SHP77 (cell line): ENCODE measurements at places on chromosomes 3 and 15.

DNA sequence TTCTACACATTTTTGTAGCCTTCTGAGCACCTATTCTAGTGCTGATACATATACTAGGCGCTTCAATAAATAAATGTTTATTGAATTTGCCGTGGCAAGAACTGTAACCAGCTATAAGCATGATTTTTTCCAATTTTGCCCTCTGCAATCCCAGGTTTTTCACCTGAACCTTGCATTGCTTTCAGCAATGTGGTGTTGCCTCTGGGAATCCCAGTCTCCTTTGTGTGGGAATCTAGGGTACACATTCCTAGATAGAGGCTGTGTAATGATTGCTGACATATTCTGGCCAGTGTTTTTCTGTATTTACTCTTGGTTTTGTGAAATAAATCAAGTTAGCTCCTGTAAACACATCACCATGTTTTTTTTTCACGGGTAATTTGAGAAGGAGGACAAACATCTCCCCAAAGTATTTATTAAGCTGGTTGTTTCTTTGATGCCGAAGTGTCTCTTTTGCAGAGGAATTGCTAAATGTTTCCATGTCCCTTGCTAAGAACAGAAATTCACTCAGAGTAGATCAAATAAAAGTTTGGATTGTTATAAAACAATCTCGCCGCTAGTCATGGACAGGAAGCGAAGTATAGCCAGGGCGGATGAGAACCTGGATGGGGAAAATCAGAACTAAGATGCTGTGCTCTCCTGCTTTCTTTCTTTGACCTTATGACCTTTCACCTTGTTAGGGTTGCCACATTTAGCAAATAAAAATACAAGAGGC lies 1.2 kb downstream of the CFAP91 start:
- no peak for DNase-seq

DNA sequence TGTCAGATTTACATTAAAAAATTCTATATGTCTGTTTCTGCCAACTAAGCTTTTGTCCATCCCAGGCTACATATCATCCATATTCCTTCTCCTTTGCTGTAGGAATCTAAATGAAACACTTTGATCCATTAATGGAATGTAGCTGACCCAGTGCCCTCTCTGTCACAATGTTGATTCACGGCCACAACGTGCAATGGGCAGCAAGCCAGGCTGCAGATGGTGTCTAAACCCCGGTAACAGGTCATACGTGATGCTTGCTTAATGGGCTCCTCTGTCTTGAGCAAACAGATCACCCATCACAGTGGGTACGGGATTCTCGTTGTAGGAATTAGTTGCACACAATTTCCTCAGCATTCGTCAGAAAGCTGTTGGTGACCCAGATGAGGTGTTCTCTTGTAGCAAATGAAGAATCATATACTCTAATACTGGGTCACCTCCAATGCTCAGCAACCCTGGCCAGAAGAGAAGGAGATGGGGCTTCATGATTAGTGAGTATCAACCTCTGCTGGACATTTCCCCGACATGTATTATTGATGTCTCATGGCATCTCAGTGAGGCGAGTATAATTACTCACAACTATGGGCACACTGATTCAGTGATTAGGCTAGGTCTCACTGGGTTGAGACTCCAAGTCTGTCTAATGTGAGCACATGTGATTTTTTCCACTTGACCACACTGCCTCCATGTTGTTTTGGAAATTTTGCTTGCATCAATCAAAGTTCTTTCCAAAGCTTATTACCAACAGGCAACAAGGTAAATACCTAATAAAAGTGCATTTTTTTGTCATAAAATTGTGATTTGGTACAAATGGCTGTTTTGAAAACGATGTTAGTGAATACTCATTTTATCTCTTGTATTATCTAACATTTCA lies 12.9 kb upstream of the DCBLD2 start:
- DNase-seq, result peak; percentile 78

DNA sequence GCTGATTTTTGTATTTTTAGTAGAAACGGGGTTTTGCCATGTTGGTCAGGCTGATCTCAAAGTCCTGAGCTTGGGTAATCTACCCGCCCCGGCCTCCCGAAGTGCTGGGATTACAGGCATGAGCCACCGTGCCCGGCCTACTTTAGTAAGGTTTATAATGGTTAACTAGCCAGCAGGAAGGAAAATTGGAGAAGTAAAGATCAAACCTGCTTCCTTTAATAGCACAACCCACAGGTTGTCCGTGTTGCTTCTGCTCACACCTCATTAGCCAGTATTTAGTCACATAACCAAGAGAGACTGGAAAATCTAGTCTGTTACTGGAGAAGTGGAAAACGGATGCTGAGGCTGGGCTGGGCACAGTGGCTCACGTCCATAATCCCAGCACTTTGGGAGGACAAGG lies 51.9 kb upstream of the TBL1XR1 start:
- no peak for DNase-seq

- DNase-seq, result no peak
Observed at GRCh38 chr15:88707771-88708654, 69.2 kb downstream of the ISG20 start.

GRCh38 chr3:127669541-127670228 lies 3.1 kb upstream of the ABTB1 start:
- no peak for DNase-seq

DNA sequence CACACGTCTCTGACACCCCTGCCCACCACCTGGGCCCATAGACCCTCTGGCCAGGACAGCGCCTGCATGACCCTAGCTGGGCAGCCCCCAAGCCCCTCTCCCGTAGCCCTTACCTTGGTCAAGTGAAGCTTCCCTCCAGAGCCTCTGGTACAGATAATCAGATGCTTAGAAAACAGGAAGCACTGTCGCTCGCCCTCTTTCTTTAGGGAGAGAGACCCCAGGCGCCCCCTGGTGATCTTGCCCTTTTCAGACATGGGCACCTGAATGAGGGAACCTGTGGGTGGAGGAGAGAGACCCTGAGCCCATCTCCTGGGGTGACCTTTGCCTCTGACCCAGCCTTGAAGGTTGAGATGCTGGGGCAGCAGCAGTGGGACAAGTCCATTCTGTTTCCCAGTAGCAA lies 65.4 kb downstream of the RASGRF1 start:
- DNase-seq, result no peak

GRCh38 chr3:188605905-188606304 lies 451.9 kb downstream of the LPP start:
- DNase-seq, result no peak

- DNase-seq, result no peak
Observed at GRCh38 chr3:10722911-10723310, 93.1 kb upstream of the SLC6A11 start.

GRCh38 chr3:51954105-51954504 lies 1.1 kb upstream of the GPR62 start:
- no peak for DNase-seq

GRCh38 chr3:175398676-175399075 lies 539.5 kb downstream of the NAALADL2 start:
- DNase-seq, result no peak

DNA sequence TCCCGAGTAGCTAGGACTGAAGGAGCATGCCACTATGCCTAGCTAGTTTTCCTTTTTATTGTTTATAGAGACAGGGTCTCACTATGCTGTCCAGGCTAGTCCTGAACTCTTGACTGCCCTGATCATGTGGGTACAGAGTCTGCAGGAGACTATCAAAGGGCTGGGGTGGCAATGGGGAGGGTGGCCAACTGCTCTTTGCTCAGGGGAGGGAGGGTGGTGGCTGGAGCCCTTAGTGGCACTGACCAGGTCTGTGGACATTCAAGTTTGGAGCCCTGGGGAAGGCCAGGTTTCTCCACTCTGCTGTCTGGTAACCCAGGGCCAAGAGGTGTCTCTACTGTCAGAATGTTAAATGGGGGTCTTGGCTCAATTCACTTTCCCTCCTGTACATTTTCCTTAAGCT lies 122.0 kb downstream of the SEC22A start:
- DNase-seq, result no peak

DNA sequence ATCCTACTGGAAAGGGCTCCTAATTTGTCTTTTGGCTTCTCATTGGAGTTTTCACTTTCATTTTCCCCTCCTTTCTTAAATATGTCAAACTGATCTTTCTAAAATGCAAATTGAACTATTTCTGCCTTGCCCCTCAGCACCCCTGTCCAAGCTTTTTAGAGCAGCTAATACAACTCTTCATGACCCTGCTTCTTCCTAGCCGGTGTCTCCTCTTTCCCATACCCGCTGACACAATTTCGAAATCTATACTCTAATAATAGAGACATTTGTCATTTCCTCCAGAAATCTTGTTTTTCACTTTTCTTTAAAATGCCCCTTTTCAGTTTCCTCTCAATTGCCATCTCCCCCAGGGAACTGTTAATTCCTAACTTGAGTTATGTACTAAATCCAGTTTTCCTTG lies 2.9 kb upstream of the EPHA3 start:
- DNase-seq, result no peak

- DNase-seq, result no peak
Observed at GRCh38 chr15:85542895-85543331, 162.5 kb downstream of the AKAP13 start.

GRCh38 chr3:151445273-151446001 lies 15.4 kb downstream of the IGSF10 start:
- DNase-seq, result no peak

GRCh38 chr15:84009616-84010015 lies 226.0 kb upstream of the GOLGA6L4 start:
- DNase-seq, result no peak

DNA sequence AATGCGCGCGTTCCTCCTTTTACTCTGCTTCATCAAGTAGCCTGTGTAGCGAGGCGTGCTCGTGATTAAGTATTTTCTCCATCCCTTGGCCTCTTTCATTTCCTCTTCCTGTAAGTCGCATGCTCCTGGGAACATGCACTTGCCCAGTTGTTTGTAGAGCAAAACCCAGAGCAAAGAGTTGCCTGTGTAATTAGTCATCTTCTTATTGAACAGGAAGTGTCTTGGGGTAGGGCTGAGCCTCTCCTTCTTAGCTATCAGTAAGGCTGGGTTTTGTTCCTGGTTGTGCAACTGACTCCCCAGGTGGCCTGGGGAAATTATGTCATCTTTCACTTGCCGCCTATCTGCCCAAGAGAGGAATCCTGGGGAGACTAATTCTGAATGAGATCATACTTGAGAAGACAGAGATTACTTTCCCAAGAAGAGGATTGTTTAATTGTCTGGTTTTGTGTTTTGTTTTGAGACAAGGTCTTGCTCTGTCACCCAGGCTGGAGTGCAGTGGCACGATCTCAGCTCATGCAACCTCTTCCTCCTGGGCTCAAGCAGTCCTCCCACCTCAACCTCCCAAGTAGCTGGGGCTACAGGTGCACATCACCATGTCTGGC lies 14.9 kb downstream of the LIPH start:
- no peak for DNase-seq

DNA sequence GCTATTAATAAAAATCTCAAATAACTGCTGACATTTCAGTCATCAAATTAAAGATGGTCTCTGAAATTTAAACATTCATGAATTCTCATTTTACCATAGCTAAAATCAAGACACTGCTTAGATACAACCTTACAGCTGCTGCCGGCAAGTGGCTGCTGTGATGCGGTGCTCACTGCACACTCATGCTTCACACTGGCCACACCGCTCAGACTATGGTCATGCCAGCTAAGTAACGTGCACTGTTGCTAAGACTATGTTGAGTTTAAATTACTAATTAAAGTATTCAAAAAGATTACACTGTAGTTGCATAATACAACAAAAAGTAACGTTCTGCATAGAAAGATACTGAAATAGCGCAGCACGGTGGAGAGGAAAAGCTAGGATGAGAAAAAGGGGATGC lies 12.1 kb downstream of the ATP13A3 start:
- DNase-seq, result no peak

- no peak for DNase-seq
Observed at GRCh38 chr3:16441371-16441875, 72.1 kb downstream of the RFTN1 start.

DNA sequence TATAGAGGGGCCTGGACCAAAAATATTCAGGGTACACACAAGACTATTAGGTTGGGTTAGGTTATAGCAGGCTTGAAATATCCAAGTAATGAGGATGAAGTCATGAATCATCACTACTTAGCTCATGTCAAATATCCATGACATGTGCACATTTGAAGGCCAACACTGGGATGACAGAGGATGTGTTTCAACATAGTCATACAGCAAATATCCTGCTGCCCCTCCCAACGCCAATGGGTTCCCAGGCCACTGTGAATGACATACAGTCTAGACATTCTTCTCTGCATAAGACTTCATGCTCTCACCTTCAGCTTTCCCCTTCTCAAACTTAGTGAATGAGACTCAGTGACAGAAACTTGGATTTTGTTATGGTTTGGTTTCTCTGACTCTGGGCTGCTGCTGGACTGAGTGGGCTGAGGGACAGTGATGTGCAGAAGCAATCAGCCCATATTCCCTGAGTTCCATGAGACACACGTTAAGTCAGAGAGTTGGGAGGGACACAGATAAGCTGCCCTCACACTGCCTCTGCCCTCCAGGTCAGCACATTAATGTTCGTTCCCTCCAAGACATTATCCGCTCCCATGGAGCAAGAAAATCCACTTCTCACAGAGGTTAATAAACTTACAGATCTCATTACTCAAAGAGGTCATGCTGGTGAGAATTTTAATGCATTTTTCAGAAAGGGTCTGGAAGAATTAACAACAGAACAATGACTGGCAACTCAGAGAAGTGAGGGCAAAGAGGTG lies 15.4 kb downstream of the HOMER2 start:
- DNase-seq, result no peak

DNA sequence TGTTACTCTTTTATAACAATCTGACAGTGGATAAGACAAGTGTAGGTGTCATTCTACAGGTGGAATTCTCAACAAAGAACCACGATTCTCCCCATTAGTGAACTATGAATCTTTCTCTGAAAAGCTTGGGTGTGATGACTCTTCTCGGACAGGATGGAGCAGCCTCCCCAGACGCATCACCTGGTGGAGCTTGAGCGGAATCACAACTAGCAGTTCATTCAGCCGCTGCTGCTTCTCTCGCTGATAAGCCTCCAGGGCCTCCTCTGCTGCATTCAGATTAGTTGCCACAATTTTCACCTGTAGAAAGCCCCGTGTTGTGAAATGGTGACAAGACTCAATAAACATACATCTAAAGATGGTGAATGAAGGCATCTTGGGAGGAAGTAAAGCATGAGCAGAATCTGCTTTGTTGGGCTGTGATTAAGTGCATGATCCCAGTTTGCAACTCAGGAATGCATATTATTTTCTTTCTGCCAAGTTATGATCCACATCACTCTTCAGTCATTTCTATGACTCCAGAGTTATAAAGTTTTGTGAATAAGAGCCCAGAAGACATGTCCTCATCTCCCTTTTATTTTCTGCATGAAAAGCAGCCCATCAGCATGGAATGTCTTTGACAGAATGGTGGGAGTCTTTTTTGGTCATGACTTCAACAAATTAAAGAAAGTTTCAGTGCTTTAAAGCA lies 93.6 kb downstream of the BOC start:
- no peak for DNase-seq

DNA sequence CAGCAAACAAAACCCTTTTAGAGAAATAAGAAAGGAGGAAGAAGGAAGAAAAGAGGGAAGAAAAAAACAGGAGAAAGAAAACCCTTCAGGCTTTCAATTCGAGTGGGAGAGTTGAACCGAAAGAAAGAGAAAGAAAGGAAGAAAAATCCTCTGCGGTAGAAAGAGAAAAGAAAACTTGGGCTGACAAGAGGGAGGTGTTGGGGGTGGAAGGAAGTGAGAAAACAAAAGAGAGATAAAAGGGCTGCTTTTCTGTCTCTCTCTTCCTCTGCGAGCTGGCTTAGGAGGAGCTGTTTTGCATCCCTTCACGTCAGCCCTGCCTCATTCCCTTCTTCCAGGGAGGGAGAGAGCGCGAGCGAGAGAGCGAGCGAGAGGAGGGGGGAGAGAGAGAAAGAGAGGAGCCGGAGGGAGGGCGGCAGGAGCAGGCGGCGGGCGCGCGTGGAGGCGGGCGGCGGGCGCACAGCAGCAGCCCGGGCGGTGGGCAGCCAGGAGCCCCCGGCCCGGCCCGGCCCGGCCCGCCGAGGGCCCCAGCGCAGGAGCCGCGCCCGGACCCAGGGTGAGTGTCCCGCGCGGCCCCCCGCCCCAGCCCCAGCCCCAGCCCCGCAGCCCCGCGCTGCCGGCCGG lies at the start of gene ZNF710:
Gene ZNF710 (plus strand): TSS at position 263 of the 621 bp plus-strand sequence. CDS start 65,814 bp downstream, outside the sequence.
- DNase-seq, result peak; percentile 50
